Smooth muscle cell of the umbilical artery (primary cell): ENCODE measurements at places on chromosomes 11 and 22. TPM values are rescaled to one million over a fixed set of nuclear protein-coding genes. Genes with fewer than 3 reads are reported as not detected.

The SEC14L6 gene
- total RNA-seq: 0.23 and 0.59 TPM in 2 replicates

The UBASH3B gene
- total RNA-seq: 19.0 and 32.7 TPM in 2 replicates

The WT1 gene
- total RNA-seq: 0.18 TPM in 1 of 2 replicates, not detected in the other

The SLC5A1 gene
- not detected in 2 replicates for total RNA-seq

The CALCA gene
- not detected in 2 replicates for total RNA-seq

The DAGLA gene
- total RNA-seq: 2.1 and 4.4 TPM in 2 replicates

The OR10D3 gene
- total RNA-seq: not detected in 2 replicates

The OR51V1 gene
- not detected in 2 replicates for total RNA-seq

The OR51E2 gene
- 0.59 and 1.8 TPM in 2 replicates for total RNA-seq

The C11orf16 gene
- total RNA-seq: not detected in 2 replicates

The NXPE1 gene
- total RNA-seq: not detected in 2 replicates

The C11orf21 gene
- total RNA-seq: not detected in 2 replicates

The KRTAP5-10 gene
- total RNA-seq: not detected in 2 replicates

The SYT12 gene
- 0.14 and 0.30 TPM in 2 replicates for total RNA-seq

The KCNJ4 gene
- not detected in 2 replicates for total RNA-seq

The ATM gene
- total RNA-seq: 131 and 148 TPM in 2 replicates

The LMNTD2 gene
- 0.30 and 0.60 TPM in 2 replicates for total RNA-seq

The OR5B12 gene
- not detected in 2 replicates for total RNA-seq

The GDPD4 gene
- 0.69 TPM in 1 of 2 replicates, not detected in the other for total RNA-seq

The PATE2 gene
- 0.28 TPM in 1 of 2 replicates, not detected in the other for total RNA-seq

The GRK3 gene
- total RNA-seq: 1.8 and 2.7 TPM in 2 replicates

The NCR3LG1 gene
- 5.6 and 11.1 TPM in 2 replicates for total RNA-seq

The KCNQ1OT1 gene
- total RNA-seq: 5.0 and 6.1 TPM in 2 replicates

The SYTL2 gene
- 14.3 and 22.7 TPM in 2 replicates for total RNA-seq

The SLC25A22 gene
- 8.9 and 28.8 TPM in 2 replicates for total RNA-seq

The B3GAT3 gene
- total RNA-seq: 61.5 and 63.5 TPM in 2 replicates
